CD4-positive, alpha-beta T cell treated with Interleukin-17A for 4 hours (primary cell): ENCODE measurements at places on chromosomes 5 and 9.

DNA sequence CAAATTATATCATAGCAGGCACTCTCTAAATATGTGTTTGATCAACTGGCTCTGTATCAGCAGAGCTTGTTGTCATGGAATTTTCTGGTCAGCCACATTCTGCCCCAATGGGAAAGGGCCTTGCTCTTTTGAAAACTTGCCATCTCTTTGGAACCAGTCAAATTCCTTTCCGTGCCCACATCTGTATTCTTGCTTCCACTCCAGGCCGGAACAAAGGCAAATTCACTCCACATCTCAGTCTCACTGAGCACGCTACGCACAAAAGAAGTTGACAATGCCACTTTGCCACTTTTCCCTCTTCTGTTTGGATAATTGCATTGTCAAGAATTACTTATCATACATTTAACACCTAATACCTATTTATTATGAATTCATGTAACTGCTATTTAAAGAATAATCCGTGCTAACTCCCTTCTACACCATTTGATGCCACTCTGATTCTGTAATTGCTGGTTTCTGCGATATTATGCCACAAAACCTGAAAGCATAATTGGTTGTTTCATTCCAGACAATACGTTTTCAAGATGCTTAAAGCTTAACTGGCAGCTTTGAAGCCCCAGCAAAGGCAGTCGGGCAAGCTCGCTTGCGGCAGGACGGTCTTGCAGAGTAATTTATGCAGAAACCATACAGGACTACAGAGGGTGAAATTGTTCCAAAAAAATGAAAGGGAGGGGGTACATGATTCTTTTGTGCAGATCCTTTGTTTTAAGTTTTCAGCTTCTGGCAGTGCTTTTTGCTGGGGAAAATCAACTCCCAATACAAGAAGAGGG, 277.7 kb downstream of the MSX2 start:
- DNase-seq, result no peak

GRCh38 chr5:115627295-115627865, 1.5 kb upstream of the TMED7 start:
- no peak for DNase-seq

DNA sequence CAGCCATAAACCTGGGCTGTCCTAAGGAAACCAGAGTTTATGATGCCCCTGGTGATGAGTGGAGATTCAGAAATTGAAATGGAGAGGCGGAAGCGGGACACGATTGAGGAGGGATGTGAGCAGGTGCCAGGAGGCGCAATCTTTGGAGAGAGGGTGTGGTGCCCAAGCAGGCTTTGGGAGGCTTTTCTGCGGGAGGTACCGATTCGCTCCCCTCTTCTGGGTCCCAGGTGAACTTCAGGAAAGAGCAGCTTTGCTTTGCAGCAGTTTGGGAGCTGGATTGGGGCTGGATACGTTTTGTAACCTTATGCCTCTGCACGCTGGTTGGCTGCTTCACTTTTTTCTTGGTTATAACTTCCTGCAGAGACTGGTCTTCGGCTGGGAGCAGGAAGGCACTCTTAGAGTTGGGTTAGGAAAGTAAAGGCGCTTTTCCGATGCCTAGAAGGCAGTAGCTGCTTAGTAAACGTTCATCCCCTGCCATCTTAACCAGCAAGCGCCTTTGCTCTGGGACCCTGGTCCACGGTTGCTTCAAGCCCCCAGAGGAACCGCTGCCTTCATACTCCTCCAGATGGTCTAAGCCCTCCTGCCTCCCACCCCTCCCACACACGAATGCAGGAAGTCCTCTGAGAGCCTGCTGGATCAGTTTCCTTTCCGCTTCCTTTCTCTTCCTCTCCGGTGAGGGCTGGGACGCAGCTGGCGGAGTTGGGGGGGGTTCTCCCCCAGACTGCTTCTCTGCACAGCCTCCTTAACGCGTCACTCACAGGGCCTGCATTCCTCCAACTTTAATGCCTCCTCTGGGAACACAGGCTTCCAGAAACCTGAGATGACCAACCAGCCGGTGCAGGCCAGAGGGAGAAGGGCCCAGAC, 15.2 kb upstream of the NEK6 start:
- no peak for DNase-seq

DNA sequence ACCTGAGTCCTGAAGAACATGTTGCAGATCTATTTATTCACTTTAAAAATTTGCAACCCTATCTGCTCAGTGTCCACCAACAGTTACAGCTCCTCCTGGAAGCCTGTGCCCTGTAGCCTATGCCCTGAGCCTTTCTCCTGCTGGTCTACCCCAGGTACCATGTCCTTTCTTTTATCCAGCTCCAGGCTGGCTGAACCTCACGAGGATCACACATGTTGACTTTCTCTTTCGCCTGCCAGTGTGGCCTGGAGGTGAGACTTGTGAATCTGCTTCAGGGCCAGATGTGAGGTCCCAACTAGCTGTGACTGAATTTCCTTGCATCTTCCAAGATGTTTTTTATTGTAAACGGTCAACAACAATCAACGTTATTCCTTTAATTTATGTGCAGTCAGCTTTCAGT, 70.7 kb downstream of the GDNF start:
- DNase-seq, result no peak

- DNase-seq, result no peak
Observed at GRCh38 chr5:10315824-10316509, 8.3 kb upstream of the CMBL start.

DNA sequence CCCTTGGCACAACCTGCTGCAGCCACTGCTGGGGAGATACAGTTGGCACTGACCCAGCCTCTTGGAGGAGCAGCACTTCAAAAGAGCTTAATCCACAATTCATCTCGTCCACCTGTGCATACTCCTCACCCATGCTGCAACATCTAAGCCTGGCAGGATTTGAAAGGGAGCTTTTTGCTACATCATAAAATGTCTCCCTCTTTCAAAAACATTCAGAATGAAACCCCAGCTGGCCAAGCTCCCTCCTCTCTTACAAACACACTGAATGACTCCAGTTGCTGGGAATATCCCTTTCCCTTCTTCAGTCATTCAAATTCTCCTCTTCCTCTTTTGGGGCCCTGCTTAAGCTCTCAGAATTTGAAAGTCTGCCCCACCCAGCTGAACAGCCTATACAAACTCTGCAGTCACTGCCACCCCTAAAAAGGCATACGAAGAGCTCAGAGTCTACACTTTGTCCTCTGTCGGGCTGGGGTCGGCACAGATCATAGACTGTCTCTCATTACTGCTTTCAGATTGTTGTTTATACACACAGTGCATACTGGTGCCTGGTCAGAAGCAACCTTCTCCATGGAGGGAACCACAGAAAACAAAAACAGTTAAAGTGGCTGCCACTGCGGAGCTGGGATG, 8.8 kb upstream of the C5orf15 start:
- no peak for DNase-seq

- DNase-seq, result no peak
Observed at GRCh38 chr5:128241051-128241695, 157.6 kb downstream of the SLC12A2 start.

GRCh38 chr9:129839324-129840023, 4.2 kb downstream of the USP20 start:
- DNase-seq, result no peak

DNA sequence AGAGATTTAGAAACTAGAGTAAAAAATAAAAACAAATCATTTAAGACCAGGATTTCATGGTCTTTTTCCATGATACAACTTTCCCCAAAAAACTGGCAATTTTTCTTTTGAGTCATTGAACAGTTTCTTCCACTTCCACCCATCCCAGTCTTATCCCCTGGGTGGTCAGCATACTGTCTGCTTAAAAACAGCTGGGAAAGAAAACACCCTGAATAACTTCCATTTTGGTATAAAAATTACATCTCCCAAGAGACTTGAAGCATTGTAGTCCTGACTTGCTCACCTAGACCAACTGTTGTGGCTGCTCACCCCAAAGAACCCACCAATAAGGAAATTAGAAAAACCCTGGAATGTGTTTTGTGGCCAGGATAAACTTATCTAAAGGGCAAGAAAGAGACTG, 731.3 kb downstream of the NR2F1-AS1 start:
- DNase-seq, result no peak

DNA sequence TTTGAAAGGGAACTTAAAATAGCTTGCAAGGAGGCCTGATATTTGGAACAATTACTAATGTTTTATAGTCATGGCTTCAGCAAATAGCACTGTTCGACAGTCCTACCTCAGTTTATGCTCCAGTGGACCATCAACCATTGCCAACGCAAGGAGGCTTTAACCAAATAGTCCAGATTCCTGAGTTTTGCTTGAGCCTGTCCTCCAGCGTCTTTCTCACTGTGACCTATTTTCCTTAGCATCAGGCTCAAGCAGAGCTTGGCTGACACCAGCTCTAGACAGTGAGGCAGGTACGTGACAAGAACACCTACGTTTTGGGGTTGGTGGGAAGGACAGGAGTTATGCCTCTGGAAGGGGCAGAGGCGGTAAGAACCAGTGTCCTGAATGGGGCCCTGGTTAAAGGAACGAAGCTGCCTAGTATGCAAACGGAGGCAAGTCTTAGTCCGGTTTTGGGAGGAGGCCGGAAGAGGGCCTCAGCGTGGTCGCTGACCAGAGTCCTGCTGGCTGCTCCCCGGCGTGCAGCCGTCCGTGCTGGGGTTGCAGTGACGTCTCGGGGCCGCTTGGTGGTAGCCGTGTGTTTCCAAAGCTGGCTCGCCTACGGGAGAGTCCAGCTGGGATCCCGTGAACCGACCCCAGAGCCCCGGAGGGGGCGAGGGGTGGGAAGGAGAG, 998 bp upstream of the FGF18 start:
- DNase-seq, result peak; percentile 47

- DNase-seq, result no peak
Observed at GRCh38 chr5:153066281-153066680, 424.2 kb upstream of the GRIA1 start.
